ENCODE measurements at places on chromosomes 5 and 9. TPM values are rescaled to one million over a fixed set of nuclear protein-coding genes. Genes with fewer than 3 reads are reported as not detected.
A peak's percentile ranks its signal among the peaks of the same experiment; 100 is the strongest.

DNA sequence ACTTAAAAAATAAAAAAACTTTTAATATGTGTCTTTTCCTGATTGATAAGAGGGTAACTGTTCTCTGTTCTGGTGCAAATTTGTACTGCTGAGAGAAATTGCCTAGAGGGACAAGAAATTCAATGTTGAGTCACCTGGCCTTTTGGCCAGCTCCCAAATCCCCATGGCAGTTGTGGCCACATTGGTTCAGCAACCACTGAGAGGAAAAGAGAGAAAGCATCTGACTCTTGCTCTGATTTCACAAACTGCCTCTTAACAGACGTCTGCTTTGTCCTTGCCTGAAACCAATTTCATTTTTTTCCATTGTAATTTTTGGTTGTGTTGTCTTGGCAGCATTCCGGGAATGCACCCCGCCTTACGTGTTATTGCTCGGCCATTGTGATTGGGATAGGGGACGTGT lies 42.4 kb downstream of the NTRK2 start:
- DNase-seq = no peak

DNA sequence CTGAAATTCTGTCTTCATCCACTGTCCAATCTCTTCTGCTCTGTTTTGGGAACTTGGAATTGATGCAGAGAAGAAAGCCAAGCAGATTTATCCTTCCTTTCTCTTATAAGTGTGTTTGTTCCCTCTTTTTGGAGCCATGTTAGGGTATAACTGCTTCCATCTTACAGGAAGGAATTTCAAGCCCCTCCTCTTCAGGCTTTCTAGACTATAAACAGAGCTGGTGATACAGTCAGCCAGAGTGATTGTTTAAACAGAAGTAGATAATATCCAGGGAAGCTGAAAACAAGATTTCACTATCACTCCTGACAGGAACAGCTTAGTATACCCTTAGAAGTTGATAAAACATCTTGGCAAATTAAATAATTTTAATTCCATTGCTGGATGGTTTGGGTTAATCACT lies 102.1 kb upstream of the DMRT1 start:
- no peak for DNase-seq

- DNase-seq = no peak
Observed at GRCh38 chr5:34516686-34517085, 139.4 kb upstream of the RAI14 start.

- DNase-seq = peak; percentile 86
Observed at GRCh38 chr5:174045470-174046025, at the start of gene NSG2. Gene NSG2 (plus strand): TSS chr5:174045706. CDS start chr5:174046756, 1,050 bp downstream.

ZNF658 gene
- 4.0 TPM for total RNA-seq

SMC5 gene
- total RNA-seq = 27.5 TPM
